ENCODE measurements at places on chromosomes 6 and 20.

DNA sequence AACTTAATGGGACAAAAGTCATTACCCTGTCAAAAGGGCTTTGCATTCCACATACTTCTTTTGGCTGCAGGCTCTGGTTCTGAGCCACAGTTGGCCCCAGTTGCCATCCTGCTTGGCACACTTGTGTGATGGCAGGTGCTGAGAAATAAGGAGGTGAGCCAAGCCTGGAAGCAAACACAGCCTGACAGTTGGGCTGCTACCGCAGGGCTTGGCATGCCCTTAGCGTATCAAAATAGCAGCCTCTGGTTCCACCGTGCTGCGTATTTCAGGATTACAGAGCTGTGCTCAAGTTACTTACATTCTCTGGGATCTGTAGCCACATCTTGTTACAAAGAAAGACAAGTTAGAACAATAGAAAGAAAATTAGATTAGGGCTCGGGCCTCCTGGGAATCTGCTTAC lies 11.1 kb downstream of the MTHFD1L start:
- peak; percentile 72 for DNase-seq

GRCh38 chr6:22350109-22350508 lies 53.3 kb upstream of the PRL start:
- peak; percentile 35 for DNase-seq

DNA sequence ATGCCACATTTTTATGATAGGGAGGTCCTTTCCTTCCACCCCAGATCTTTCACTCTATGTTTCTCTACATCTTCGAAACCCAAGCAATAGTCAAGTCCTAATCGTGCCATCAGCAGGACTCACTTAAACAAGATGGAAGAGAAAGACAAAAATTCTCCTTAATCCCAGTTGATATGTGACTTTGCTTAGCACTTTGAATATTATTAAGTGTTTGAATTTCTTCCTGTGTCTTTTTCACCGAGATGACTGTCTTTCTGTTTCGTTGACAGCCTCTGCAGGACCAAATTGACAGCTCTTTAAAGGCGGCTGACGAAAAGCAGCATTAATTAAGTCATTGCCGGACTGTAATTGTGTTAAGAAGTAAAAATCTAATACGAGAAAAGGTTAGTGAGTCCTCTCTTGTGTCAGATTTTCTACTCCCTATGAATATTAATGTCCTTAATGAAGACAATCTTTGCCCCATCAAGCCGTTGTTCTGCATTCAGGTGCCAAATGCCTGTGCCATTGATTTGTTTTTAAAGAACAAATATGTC lies 208.8 kb upstream of the TSHZ2 start:
- DNase-seq, result no peak

GRCh38 chr20:62368392-62368975 lies 1.4 kb upstream of the LAMA5 start:
- DNase-seq, result peak; percentile 27

DNA sequence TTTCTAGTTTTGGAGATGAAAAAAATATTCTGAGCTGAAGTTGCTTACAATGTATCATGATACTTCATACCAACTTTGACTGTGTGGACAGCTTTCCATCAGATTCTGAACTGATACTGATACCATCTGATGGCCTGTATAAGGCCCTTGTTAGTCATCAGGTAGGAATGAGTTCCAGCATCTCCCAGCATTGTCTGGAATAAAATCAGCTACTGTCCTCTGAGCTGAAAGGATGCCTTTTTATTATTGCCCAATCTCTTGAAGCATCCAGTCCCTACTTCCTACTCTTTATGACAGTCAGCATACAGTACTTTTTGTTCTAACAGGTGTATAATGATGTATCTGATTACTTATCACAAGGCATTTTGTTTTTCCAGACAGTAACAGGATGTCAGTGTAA lies 70.6 kb upstream of the EYA4 start:
- DNase-seq, result no peak

DNA sequence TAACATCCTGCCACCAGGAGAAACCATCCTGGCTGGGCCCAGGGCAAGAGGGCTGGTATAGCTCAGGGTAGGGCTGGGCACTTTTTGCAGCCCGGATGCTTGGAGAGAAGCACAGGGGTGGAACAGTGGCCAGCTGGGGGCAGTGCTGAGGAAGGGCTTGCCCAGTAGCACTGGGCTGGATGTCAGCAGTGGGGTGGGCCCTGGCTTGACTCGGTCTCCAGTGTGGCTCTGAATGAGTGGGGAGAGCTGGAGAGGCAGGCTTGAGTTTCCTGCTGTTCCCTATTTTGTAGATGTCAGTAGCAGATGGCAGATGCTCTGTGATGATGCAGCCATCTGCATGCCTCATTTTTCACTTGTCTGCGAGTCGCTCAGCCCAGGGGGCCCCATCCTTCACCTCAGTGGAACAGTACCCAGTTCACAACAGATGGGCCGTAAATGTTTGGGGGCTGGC lies 56.3 kb upstream of the TULP1 start:
- no peak for DNase-seq

GRCh38 chr20:41245086-41245707 lies 72.3 kb downstream of the ZHX3 start:
- no peak for DNase-seq

DNA sequence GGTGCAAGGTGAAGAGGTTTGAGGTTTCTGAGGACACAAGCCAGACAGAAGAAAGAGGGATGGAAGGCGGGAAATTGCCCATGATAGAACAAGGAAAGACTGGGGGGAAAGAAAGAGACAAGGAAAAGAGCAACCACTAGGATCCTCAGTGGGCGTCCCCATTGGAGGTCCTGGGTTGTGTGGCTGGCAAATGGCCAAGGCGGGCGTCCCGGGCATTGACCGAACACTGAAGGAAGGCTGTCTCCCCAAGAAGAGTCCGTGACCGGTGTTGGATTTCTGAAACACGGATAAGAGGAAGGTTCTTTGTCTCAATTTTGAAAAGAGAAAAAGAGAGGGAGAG lies 746.6 kb upstream of the ADGRB3 start:
- no peak for DNase-seq

DNA sequence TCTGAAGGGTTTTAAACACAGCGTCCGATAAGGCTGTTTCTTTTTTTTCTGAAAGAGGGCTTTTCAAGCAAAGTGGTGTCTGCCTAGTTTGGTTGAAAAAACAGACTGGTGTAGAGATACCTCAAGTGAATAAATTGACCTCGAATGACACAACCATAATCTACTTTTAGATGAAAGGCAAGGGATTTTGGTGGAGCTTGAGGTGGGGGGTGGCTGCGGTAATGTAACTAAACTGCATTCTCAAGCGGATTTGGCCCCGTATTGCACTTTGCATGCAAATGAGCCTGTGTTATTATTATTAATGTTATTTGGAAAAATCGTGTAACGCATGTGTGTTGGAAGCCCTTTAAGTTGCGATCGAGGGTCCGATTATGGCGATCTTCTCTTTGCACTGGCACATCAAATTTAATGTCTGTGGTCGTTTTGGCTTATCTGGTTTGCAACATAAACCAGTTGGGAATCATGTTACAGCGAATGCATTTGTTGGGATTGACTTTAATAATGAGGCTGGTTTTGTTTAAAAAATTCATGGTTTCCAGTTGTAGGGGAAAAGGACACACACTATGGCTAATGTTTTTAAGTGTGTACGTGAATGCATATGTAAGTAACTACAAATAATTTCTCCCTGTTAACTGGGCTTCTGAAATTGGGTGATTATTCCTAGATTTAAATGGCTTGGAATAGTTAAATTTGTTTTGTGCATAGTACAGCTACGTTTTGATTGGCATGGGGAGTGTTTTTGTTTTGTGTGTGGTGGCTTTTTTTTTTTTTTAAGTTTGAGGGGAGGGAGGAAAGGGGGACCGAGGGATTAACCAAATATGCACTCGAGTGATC lies 1.0 kb downstream of the JARID2 start:
- peak; percentile 23 for DNase-seq

DNA sequence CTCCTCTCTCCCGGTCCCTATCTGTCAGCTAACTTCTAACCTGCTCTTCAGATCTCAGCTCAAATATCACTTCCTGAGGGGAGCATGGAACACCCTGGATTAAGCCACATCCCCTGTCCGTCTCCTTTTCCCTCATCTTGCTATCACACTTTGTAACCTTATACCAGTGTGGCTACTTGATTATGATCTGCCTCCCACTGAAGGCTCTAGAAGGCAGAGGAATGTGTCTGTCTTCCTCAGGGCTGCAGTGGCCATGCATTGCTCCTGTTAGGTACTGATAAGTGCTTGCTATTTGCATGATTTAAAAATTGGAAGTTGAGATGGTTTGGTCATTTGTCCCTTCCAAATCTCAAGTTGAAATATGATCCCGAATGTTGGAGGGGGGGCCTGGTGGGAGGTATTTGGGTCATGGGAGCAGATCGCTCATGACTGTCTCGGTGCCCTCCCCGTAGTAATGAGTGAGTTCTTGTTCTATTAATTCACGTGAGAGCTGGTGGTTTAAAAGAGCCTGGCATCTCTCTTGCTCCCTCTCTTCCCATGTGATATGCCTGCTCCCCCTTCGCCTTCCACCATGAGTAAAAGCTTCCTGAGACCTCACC lies 71.4 kb downstream of the PLCB4 start:
- no peak for DNase-seq

- no peak for DNase-seq
Observed at GRCh38 chr20:5718896-5719595, 31.2 kb upstream of the SHLD1 start.

GRCh38 chr6:107228754-107229153 lies 113.4 kb upstream of the BEND3 start:
- peak; percentile 67 for DNase-seq

DNA sequence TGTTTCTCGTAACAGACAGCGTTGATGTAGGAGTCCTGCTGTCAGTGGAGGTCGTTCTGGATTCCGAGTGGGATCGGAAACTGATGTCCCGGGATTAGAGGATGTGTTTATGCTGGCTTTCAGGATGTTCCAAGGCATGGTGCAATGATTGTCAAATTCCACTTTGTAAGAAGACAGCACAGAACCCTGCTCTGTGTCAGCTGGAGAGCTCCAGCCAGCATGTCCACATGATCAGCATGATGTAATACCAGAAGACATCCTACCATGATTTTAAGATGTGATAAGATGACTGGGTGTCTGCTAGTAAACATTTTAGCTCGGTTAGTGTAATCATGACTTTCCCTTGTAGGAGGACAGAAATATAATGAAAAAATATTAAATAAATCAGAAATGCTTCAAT lies 20.3 kb downstream of the ENPP1 start:
- no peak for DNase-seq

DNA sequence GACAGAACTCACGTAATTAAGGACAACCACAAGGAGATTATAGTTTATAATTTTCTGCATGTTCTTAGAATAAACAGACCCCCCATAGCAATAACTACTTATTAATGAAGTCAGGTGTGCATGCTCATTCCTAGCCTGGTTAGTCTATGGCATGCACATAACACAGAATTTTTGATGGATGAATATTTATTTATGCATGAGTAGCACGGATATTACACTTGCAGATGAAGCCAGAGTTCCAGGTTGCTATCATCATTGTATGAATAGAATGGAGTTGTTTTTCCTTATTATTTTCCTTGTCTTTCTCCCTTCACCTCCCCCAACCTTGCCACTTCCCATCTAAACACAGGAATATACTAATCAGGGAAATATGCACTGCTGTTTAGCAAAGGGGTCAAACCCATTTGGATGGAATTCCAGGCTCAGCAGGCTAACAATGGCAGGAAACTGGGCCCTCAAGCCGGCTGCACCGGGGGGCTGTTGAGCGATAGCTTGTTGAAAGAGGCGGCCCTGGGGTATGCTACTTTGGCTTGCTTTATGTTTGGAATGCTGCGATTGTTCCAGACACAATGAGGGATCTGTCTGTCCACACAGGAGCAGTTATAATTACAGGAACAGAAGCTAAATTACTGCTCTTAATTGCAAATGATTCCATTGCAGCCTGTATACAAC lies 112.6 kb downstream of the TMEM170B start:
- no peak for DNase-seq

DNA sequence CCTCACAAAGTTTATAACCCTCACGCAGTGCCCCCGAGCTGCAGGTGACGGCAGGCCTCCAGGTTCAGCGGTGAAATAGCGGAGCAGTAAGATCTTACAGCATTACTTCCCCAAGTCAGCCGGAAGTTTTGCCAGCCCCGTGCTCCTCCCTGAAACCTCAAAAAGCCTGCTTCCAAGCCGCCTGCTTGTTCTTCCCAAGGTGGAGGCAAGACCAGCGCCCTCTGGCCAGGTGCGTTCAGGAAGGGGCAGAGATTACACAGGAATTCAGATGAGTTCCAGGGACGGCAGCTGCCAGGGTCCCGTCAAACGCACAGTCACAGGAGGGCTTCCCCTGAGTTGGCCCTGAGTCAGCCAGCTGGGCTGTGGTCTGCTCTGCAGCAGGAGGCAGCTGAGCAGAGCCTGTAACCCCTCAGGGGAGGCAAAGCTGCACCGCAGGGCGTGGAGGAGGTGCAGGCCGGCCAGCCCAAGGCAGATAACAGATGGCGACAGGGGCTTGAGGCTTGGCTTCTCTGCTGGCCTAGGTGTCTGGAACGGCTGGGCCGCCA lies 124.1 kb upstream of the RPS6KA2 start:
- no peak for DNase-seq

DNA sequence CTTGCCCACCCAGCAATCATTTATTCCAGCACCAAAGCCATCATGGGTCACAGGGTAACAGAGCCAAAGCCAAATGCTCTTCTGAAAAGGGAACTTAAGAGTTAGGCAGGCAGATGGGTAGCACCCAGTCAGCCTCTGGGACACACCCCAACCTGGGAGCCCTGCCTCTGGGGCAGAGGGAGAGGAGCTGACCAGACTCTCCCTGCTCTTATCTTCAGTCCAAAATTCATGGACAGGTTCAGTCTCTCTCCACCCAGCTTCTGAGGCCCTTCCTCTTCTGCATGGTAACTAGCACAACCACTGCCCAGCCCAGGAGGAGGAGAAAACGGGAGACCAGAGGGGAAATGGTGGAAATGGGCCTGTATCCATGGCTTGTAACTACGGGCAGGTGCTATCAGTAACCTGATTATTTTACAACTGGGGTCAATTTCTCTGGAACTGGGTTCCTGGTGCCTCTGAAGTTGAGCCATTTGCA lies 105.4 kb downstream of the NOL4L start:
- DNase-seq, result no peak

DNA sequence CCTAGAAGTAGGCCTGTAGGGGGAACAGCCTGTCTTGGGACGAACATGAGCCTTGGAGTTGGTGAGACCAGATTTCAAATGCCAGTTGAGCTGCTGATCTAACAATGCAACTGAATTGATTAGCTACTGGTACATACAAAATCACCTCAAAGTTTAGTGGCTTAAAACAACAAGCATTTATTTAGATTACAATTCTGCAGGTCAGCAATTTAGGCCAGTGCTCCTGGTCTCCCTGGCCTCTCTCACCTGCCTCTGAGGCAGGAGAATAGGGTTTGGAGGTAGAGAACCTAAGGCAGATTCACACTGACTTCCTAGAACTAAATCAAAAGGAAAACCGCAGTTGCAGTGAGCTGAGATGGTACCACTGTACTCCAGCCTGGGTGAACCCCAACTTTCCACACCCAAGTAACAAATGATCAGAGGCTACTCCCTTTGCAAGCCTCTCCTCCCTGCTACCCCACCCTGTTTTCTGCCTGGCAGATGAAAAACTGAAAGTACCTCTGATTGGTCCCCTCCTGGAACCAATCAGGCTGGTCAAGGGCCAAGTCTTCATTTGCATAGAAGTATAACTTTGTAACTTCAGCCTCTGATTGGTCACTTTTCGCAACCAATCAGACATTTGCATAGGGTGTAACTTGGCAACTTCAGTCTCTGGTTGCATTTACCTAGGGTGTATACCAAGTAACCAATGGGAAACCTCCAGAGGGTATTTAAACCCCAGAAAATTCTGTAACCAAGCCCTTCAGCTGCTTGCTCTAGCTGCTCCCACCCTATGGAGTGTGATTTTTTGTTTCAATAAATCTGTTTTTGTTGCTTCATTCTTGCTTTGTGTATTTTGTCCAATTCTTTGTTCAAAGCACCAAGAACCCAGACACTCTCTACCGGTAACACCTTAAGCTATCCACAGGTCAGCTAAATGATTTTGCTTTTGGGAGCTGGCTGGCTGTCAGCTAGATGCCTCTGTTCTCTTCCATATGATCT lies 8.1 kb upstream of the UBR2 start:
- DNase-seq, result no peak

Data from NCI-H1105 treated with DMSO at 0.1 percent for 48 hours (cell line).